Tibial nerve (tissue), 4 donors: ENCODE measurements at places on chromosomes 2 and 18.

- DNase-seq, result no peak
These were observed 1374.3 kb upstream of the DDX18 start for GRCh38 chr2:116440104-116440653.

DNA sequence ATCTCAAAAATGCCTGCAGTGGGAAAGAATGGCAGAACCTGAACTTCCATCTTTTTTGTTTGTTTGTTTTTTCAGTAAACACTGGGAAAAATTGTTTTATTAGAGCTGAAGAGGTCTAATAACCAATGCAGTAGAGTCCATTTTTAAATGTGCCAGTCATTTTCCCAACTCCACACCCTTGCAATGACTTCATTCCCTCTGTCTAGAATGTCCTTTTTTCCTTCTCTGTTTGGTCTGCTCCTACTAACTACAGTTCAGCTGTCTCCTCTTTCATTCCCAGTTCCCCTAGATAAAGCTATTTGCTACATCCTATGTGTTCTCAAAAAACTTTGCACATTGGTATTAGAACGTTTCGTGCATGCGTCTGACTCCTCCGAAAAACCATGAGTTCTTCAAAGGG, 9.3 kb upstream of the RAPH1 start:
- DNase-seq, result no peak

DNA sequence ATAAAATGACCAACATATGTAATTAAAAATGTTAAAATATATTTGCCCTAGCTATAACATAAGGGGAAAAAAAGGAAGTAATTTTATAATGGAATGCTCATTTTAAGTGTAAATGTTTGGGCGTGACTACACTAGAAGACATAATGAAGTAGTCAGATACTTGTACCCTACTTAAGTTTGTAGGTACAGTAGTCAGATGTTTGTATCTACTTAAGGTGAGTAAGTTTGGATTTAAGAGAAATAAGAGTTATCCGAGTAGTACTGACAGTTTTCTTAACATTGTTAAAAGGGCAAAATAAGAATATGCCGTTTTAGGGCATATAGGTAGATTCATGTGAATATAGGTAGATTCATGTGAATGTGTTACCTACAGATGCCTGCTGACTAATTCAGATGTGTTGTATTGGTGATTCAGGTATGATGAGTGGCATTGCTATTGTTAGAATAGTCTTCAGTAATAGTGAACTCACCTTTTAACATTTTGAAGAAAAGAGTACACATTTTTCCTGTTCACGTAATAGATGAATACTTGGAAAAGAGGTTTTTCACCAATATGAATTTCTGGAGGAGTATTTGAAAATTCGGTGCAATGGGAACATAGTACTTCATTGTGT, 14.9 kb downstream of the VAPA start:
- DNase-seq, result no peak

GRCh38 chr2:46175419-46175818, 121.8 kb upstream of the EPAS1 start:
- no peak for DNase-seq

GRCh38 chr18:32450874-32451273, 19.8 kb downstream of the GAREM1 start:
- DNase-seq, result no peak

DNA sequence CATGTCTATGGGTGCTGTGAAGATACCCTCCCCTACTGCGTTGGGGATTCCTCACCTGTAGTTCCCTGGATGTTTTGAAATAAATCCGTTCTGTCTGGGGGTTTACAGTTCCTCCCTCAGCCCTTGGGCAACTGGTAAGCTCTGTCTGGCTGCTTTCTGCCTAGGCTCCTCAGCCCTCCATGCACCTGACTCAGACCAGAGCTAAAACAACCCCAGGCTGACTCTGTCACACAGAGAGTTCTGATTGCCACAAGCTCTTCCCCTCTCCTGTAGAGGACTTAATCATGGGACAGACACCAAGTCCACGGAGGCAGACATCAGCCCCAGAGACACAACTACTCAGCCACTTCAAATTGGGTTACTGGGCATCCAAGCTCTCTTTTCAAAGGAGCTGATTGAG, 6.3 kb downstream of the VIT start:
- no peak for DNase-seq

DNA sequence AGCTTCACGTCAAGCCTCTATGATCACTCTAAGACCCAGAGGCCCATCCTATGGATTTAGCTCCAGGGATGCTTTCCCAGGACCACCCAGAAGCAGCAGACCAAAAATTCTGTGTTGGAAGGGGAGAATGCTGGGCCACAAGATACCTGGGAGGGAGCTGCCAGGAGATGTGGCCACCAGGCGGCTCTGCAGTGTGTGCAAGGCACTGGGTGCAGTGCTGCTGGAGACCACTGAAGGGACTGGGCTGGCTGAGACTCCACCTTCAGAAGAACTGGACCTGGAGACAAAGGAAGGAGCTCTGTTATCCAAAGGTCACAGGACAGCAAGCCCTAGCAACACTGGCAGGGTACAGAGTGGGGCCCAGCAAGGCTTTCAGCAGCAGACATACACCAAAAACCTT, 34.0 kb downstream of the KANSL3 start:
- DNase-seq, result no peak

GRCh38 chr18:2654928-2655177, 673 bp upstream of the SMCHD1 start:
- DNase-seq, result no peak

DNA sequence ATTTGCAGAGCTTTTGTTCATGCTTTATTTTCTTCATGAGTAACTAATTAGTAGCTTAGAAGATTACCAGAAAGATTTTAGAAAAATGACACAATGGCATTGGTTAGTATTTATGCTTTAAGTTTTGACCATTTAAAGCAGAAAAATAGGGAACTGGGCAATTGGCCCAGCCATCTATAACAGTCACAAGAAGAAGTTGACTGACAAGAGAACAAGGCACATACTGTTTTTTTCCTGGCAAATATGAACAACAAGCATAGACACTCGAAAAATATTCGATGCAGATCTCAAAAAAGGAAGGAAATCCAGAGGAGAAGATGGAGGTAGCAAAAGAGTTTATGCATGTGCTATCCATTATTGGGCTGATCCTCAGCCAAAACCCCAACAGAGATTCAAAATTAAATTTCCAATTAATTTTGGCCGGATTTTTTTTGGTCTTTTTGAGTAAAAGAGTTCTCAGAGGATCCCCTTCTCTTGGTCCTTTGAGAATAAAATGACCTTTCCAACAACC, 200.8 kb upstream of the SLC35G4 start:
- DNase-seq, result no peak

DNA sequence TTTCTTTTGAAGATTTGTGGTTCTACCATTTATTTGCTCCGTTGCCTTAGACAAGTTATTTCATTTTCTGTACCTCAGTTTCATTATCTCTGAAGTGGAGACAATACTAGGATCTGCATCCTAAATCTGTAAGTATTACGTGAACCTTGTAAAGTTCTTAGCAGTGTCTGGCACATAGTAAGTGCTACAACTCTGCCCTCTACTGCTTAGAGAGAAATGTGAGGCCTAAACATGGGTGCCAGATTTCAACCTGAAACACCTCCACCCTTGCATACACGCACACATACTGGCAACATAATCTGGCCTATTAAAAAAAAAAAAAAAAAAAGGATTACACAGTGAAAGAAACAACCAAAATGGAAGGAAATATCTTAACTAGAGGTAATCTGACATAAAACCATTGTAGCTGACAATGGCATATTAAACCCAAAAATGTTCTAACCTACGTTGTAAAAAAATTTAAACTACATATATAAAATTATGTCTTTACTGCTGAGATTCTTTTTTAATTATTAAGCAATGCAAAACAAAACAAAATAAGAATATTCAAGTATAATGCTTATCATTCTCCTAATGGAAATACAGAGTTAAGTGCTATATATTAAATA, 132.6 kb downstream of the MAP2 start:
- DNase-seq, result no peak

DNA sequence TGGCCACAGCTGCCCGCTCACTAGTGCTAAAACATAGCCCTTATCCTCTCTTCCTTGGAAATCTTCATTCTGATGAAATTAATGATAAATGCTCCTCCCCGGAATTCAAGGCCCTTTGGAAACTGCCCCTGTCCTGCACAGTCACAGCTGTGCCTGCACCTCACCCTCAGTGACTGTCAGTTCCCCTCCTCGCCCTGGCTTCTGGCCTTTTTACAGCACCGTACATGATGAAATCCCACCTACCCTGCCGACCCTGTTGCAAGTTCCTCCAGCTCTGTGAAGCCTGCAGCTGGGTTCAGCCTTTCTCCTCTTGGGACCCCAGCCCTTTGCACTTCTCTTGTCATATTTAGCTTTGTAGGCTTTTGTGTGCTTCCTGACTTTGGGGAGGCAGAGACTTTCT, 48.4 kb downstream of the DCDC2C start:
- no peak for DNase-seq

GRCh38 chr2:4246364-4247131, 543.2 kb downstream of the DCDC2C start:
- DNase-seq, result no peak

- no peak for DNase-seq
These were observed 34.5 kb upstream of the CCDC93 start for GRCh38 chr2:118048401-118048800.

DNA sequence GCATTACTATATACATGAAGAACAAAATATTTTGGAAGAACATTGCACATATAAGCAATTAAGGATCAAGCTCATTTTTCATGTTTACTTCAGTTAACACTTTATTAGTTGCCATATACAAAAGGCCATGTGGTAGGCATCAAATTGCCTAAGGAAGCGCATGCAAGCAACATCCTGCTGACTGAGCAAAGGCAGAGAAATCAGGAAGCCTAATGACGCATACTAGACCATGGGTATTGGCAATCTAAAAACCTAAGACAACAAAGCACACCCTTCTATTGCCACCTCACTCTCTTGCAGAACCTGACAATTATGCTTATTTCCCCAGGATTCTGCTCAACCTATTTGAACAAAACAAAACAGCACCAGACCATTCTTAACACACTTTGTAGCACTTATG, 171.9 kb downstream of the STK39 start:
- DNase-seq, result no peak

DNA sequence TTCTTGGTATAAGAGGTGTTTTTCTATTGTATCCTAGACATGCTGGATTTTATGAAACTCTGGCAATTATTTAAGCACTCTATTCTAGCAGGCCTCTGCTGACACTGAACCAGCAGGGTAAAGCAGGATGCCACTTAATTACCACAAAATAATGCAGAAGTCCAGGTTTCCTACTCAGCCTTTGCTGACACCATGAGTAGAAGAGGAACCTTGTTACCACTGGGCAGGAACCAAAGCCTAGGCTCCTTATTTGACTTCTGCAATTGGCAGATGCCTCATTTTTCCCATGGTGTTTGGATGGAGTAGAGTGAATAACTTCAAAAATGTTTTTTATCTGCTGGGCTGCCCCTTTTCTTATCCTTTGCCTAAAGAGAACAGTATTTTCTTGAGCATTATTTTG, 60.8 kb downstream of the THNSL2 start:
- no peak for DNase-seq

DNA sequence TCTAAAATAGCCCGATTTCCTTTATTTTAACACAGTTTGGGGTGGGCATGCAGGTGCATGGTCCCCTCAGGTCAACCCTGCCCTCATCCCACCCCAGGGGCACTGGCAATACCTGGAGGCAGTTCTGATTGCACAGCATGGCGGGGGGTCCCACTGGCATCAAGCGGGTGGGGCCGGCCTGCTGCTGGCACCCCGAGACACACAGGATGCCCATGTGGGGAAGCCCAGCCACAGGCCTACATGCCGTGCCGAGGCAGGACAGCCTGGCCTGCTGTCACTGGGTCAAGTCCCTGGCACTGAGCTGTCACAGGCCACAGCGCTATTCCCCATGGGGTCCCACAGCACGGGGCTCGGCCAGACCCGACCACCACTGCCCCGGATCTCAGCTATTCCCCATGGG, 11.9 kb upstream of the KCNG2 start:
- DNase-seq, result no peak

DNA sequence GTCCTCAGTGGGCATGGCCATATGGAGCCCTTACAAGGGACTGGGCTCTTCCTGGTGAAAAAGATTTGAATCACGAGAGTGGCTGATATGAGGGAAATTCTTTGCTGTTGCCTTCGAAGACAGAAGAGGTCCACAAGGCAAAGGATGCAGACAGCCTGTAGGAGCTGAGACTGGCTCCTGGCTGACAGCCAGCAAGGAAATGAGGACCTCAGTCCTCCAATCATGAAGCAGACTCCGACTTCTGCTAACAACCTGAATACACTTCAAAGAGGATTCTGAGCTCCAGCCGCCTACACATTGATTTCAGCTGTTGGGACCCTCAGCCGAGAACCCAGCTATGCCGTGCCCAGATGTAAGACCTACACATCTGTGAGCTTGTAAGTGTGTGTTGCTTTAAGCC, 3.0 kb upstream of the ST8SIA5 start:
- DNase-seq, result no peak

DNA sequence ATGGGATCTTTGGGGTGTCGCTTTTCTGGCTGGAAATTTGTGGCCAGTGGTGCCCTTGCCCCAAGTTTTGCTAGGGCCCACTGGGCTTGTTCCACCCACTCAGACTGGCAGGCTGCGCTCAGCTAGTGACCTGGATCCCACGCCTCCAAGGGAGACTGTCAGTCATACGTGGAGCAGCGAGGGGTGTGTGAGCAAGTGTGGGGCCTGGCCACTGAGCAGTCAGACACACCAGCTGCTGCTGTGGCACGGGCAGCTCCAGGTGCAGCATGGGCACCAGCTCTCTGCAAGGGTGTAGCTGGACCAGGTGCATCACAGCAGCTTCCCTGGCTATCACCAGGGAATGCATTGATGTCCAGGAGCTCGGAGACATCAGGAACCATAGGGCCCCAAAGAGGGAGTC, 327.0 kb downstream of the NR4A2 start:
- DNase-seq, result no peak

DNA sequence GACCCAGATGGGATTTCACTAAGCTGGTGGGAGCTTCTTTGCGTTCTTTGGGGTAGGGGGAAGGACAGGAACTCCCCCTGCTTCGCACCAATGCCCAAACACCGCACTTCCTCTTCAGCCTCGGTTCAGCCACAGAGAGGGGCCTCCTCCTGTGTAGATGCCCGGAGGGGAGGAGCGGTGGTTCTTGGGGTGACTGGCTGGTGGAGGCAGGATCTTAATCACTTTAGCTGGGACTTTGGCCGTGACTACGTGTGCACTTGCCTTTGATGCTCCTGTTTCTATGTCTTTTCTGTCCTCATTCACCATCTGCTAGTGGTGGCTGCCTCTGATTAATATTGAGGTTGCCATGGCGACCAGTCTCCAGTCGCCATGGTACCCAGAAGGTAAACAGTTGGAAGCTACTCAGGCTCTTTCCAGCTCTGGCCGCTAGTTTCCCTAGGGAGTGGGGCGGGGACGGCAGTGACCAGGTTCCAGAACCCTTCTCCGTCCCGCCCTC, 1.9 kb downstream of the CNGA3 start:
- DNase-seq, result no peak

DNA sequence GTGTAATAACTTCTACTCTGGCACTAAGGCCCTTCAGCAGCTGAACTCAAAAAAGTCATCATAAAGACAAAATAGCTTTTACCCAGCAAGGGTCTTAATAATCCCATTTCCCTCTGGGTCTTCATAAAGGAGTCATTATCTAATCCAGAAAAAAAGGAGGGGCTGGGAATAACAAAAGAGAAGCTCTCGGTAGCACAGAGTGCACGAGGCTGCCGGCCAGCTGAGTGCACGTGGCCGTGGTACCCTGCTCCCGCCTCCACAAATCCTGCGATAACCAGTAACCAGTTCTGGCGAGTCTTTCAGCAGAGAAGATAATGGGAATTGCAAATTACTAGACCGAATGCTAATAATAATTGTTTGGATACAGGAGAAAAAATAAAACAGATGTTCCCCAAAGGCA, 7.5 kb downstream of the NRP2 start:
- no peak for DNase-seq

GRCh38 chr18:59268721-59269562, 4.3 kb downstream of the RAX start:
- no peak for DNase-seq
